Stimulated activated CD4-positive, alpha-beta T cell treated with anti-CD3 and anti-CD28 coated beads, Interleukin-12 subunit alpha, Interleukin-12 subunit beta, amount 100 ng/mL, for 24 hours (primary cell): ENCODE measurements at places on chromosomes 6 and 20.

DNA sequence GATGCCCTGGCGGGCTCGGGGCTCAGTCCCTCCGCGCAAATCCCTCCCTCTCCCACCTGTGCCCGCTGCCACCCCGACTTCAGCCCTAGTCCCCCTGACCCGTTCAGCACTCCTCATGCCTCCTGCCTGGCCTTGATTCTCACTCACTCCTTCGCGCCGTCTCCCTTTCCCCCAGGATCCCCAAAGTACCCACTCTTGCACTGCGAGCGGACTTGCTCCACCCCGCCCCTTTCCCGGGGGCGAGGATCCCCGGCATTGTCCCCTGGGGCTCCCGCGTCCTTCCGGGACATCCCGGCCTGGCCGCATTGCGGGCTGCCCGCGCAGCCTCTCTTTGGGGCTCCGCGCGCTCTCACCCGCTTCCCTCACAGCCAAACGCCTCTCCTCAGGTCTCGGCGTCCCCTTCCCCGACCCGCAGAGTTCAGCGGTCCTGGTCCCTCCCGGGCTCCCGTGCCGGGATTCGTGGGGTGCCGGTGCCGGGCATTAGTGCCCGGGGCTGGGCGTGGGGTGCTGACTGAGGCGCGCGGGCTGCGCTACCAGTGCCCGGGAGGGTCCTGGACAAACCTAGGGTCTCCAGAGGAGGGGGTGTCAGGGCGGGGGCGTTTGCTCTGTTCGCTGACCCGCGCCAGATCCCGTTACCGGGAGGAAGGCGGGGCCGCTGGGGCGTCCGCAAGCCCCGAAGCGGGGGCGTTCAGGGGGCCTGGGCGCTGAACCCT is 45.5 kb upstream of the SUPT3H start:
- DNase-seq: no peak

- no peak for DNase-seq
Measured at GRCh38 chr6:24974182-24975171, 38.7 kb upstream of the RIPOR2 start.

GRCh38 chr6:44576132-44576631 is 188.7 kb downstream of the CDC5L start:
- no peak for DNase-seq

- no peak for DNase-seq
Measured at GRCh38 chr6:127247114-127248096, 19.3 kb upstream of the RNF146 start.

DNA sequence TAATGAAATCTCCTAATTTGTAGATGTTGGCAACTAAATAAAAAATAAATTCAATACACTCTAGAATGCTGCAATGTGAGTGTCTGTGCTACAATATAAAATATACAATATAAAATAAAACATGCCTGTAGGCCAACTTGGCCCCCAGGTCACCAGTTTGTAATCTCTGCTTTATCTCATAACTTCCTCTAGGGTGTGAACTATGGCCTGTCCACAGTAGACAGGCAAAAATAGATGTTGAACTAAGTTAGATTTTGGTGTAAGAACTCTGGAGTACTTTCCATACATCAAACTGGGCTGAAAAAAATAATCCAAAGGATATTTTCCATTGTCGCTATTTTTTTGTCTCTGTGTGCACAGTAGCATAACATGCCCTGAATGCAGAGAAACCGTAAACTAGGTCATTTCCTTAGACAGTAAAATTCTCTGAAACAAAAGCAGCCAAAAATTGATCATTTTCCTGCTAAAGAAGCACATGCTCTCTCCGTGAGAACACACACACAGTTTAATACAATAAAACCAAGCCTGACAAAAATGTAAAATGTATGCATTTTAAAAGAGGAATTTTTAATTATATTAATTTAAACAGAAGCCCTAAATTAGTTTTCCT is 98.5 kb upstream of the ZFP64 start:
- no peak for DNase-seq

- no peak for DNase-seq
Measured at GRCh38 chr20:59678288-59678687, 73.9 kb downstream of the PHACTR3 start.

- DNase-seq: no peak
Measured at GRCh38 chr20:57193094-57193493, 73.3 kb downstream of the BMP7 start.

GRCh38 chr6:166691746-166692145 is 64.7 kb upstream of the RPS6KA2 start:
- DNase-seq: no peak

GRCh38 chr20:34302312-34302722 is 838 bp downstream of the AHCY start:
- DNase-seq: no peak

GRCh38 chr20:62794007-62794724 is 2.1 kb upstream of the MRGBP start:
- DNase-seq: peak; percentile 81
